ENCODE measurements at places on chromosomes 7 and 10. TPM values are rescaled to one million over a fixed set of nuclear protein-coding genes. Genes with fewer than 3 reads are reported as not detected.
A peak's percentile ranks its signal among the peaks of the same experiment; 100 is the strongest.

Gene PAX4
- total RNA-seq: not detected

Gene SPRN
- total RNA-seq: under 0.01 TPM

Gene AP5Z1
- total RNA-seq: 32.2 TPM

DNA sequence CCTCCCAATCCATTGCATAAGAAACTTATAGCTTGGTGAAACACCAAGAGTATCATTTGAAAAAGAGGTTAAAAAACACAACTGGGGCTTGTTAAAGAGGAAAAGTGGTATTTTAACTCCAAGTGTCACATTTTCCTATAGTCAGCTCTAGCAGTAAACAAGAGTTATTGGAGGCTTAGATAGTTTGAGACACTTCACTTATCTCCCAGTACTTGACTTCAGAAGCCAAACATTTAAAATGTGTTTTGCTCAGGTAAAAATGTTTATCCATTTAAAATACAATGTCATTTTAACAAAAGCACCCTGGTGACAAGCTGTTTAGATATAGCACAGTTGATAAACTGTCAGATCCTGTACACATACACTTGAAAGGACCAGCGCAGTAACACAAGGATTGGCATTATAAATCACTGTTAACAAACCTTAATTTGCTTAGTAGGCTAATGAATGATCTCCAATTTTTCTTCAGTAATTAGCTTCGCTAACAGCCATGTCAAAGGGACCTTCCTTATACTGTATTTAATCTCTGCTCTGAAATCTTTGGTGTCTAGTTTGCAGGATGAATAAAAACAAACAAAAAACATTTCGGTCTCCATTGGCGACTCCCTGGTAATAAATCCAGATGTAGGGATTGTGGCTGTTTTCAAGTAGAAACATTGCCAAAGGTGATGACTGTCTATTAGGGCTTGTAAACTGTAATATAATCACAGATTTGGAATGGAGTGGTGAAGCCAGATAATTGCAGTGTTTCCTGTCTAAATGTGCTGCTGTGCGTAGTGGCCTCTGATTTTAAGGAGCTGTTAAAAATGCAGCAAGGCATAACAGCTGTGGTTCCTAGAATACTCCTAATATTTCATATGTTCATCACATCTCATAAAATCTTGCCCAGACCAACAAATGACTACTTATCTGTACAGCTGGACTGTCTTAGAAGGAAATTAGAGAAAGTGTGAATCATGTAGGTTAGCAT, 545.1 kb downstream of the AUTS2 start:
- DNase-seq: peak; percentile 37

DNA sequence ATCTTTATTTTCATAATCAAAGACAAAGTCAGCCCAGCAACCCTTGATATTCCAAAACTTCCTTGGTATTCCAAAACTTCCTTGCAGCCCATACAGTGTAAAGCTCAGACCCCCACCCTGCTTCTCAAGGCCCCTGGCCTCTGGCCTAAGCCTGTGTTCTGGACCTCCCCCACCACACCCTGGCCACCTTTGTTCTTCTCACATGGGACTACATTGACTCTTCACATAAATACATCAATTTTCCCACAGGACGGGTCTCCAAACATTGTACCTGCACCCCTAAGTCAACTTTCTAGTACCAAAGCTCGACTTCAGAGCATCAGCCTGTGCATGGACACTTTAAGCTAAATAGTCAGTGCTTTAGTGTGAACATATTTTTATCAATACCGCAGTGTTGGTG, 40.7 kb downstream of the DRGX start:
- DNase-seq: no peak

DNA sequence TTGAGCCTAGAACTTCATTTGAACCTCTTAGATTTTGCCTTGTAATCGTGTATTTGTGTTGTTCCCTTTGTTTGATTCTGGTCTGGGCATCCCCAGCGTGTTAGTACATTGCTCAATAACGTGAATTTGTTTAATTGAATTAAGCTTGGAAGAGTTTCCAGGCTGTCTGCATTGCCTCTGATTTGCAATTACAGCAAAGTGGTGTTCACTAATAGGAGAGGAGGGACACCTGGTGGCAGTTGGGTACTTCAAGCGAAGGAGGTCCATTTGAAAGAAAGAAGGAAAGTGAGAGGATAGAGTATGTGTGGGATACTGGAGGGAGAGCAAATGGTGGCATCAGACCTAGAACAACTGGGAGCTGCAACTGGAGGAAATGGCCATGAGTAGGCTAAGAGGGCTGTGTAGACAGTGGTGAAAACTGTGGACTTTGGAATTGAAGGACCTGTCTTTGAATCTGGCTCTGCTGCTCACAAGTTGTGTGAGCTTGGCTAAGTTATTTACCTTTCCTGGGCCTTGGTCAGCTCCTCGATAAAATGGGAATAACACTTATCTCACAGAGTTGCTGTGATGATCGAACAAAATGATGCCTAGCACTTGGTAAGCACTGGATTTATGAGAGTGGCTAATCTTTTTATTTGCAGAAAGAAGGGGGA, 15.1 kb downstream of the LSMEM1 start:
- peak; percentile 55 for DNase-seq

- no peak for DNase-seq
Observed at GRCh38 chr7:7965301-7965700, 3.3 kb upstream of the GLCCI1 start.

GRCh38 chr7:106166651-106167342, 54.7 kb upstream of the SYPL1 start:
- peak; percentile 88 for DNase-seq

Measured in fibroblast of lung (primary cell).